ENCODE measurements at places on chromosomes 7 and 10. TPM values are rescaled to one million over a fixed set of nuclear protein-coding genes. Genes with fewer than 3 reads are reported as not detected.
A peak's percentile ranks its signal among the peaks of the same experiment; 100 is the strongest.

Gene RSBN1L
- total RNA-seq = 18.4 TPM

Gene C10orf143
- 1.6 TPM for total RNA-seq

Gene ZPBP
- total RNA-seq = not detected

Gene WEE2
- not detected for total RNA-seq

Gene CDNF
- total RNA-seq = 1.8 TPM

Gene GNGT1
- total RNA-seq = 0.06 TPM

Gene ZNF107
- 9.1 TPM for total RNA-seq

DNA sequence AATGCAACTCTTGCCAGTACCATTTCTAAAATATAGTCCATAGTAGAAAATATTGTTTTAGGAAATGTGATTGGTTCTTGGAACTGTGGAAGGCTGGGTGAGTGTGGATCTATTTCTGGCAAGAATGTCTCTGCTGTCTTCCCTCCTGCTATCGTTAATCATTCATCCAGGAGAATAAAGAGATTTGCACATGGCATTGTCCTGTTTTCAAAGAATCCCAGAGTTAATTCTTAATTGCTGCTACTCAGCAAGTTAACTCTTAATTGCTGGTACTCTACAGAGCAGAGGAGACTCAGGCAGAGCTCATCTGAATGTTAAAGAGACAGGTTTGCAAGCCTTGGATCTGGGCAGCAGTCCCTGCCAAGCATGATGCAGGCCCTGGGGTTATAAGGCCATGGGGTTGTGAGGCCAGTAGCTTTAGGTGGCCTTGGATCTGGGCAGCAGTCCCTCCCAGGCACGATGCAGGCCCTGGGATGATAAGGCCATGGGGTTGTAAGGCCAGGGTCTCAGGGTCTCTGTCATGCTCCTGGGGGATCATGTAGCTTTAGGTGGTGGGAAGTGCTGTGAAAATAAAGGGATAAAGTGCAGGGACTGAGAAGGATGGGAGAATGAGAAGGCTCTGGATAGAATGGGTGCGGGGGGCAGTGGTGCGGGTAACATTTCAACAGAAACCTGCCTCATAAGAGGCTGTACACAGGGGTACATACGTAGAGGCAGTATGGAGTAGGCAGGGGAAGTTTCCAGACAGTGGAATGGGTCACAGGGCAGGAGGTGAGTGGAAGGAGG, 162.3 kb downstream of the SVIL start:
- no peak for DNase-seq

DNA sequence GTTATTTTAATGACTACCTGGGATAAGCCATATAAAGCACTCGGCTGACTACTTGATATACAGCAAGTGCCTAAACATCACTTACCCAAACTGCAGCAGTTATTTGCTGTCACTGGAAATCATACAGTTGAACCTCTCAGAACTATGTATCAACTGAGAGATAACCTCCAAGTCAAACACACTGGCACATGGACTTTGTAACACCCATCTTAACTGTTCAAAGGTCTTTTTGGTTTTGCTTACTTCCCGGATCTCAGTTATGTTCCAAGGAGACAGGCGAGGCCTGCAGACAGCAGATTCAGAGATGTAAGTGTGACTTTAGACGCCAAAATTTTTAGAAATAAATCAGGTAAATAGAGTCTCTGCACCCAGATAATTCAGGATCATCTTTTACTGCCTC, 34.6 kb upstream of the DAGLB start:
- DNase-seq = no peak

GRCh38 chr7:110296321-110296720, 794.6 kb upstream of the LRRN3 start:
- DNase-seq = no peak

DNA sequence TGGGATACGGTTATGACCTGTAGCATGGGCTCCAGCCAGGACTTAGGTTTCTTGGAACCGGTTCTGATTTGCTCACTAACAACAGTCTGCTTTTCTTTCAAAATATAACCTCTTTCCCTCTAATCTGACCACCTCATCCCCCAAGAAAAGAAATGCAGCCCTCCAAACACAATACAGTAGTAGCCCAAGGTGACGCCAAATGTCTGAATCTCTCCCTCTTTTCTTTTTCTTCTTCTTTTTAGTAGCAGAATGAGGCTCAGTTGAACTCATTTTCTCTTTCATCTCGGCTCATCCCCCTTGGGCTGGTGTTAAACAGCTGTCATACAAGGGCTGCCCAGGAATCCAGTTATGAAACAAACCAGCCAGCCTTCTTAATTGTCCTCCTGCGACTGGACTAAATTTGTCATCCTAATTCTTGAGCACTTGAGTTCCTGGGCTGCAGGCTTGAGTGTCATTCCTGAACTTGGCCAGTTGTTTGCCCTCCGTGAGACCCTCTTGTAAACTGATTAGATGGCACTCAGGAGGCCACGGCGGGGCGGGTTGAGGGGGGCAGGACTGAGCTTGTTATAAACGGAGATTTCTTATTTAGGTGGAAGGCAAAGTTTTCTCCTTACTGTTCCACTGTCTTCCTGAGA, 94.8 kb downstream of the SORCS3 start:
- DNase-seq = no peak

GRCh38 chr7:33601101-33601500, 304.2 kb upstream of the BMPER start:
- DNase-seq = no peak

DNA sequence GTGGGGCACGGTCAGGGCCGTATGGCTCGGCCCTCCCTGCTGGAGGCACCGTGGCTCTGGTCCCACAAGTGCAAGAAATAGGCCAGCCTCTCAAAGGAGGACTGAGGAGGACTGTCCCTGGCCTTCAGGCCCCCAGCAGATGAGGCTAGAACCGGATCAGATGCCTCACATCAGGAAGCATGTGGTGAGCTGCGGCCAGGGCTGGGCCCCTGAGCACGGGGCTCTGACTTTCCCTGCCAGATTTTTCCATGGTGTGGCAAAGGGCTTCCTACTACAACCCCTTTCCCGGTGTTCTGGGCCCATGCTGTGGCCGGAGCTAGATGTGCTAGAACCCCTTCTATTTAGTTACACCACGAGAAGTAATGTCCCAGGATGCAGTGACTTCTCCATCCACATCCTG, 100.4 kb downstream of the TCERG1L start:
- DNase-seq = no peak

GRCh38 chr7:152527610-152528032, 91.8 kb upstream of the KMT2C start:
- no peak for DNase-seq

GRCh38 chr7:151361193-151361959, 19.8 kb downstream of the NUB1 start:
- DNase-seq = no peak

- no peak for DNase-seq
These were observed 51.4 kb upstream of the SLC35B4 start for GRCh38 chr7:134367956-134368749.

DNA sequence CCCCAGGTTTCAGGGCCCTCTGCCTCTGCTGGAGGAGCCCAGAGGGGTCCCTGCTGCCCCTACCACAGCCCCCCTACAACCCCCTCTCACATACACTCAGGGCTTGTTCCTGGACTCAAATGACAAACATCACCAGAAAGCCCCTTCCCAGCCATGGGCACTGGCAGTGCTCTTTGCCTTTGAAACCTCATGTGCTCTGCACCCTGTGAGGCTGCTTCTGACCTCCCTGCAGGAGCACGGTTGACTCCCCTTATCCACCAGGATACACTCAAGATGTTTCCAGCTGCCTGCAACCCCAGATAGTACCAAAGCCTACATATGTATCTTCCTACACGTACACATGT, 3.5 kb upstream of the ADIRF start:
- no peak for DNase-seq

DNA sequence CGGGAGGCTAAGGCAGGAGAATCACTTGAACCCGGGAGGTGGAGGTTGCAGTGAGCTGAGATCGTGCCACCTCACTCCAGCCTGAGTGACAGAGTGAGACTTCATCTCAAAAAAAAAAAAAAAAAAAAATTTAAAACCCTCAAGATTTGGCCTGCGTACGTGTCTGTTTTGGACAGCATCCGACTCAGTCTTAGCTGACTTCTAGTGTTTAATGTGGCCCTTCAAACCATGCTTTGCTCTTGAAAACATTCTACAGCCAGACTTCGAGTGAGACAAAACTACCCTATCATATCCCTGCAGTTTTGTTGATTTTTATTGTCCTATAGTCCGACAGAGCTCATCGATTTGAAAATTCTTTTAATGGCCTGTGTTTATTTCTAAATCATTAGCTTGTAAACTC, 227.1 kb upstream of the SH2B2 start:
- DNase-seq = no peak

- DNase-seq = peak; percentile 9
These were observed 509.7 kb upstream of the PODXL start for GRCh38 chr7:132065989-132066603.

- DNase-seq = no peak
These were observed 32.0 kb downstream of the CUL2 start for GRCh38 chr10:35058134-35058533.

DNA sequence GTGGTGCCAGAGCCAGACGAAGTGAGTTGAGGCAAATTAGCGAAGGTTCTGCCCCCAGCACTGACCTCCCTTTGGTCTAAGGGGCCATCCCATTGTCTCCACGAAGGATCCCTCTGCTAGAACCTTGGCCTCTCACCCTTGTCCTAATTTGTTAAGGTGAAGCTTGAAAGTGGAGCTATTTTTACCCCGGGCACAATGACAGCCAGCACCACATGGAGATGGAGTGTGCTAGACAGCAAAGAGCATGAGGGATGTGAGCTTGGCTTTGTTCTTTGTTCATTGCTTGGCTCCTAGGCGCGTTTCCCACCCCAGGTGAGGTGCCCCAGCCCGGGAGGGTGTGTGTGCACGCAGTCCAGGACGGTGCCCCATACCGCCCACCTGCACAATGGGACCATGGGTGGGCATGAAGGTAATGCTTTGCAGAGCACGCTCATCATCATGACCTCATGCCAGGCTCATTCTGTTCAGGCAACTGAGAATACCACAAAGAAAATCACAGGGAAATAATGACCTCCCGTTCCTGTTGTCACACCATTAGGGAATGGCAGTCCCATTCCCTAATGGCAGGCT, 361.0 kb upstream of the FZD8 start:
- no peak for DNase-seq

DNA sequence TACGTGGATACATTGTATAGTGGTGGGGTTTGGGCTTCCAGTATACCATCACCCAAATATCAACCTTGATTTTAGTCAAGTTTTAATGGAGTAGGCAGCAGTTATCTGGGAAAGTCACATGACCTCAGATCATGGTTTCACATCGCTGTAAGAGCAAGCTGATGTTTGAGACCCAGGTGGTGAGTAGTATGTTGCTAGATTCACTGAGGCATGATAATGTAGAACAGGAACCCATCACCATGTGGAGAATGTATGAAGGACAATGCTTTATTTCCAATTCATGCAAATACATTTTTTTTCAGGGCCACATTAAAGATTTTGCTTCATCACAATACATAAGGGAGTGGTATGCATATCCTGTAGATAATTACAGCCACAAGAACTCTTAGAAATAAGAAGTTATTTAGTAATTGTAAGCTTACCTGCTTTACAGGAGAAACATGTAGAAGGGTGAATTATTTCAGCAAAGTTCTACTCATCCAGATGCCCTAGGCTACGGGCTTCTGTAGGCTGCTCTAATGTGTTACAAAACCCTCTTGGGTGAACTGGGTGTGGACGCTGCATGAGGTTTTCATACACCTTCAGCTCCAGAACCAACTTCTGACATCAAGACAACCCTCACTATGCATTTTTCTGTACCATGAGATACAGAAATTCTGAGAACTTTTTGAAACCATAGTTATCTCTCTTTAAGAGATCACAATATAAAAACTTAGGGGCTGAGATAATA, 27.6 kb upstream of the LAMB4 start:
- no peak for DNase-seq

- no peak for DNase-seq
These were observed 96.3 kb upstream of the DDC start for GRCh38 chr7:50661345-50662040.

DNA sequence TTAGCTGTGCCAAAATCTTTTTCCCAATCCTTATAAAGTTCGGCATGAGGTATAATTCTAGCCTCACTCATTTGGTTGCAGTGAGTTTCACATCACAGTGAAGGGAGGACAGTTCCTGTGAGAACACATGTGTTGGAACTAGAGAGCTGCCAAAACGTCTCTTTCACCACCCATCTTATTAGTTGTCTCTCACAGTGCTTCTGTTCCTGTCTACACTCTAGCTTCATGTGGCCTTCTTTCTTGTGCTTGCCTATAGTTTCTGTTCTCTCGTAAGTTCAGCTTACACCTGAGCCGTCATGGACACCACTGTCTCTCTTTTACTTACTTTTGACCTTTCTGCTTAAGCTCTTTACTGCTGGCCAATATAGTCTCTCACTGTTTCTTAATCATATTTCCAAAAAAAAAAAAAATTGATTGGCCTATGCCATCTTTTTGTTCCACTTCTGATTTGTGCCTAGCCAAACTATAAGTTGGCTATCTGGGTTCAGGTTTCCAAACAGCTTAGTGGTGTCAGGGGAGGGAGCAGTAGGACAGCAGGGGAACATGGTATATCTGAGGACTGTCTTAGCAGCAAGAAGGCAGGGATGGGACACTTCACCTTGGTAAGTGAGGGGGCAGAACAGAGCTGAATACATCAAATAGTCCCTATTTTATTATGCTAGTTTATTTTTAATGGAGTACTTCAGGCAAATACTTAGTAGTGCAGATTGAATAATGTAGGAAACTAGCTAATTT, 38.0 kb downstream of the ZNRF2 start:
- no peak for DNase-seq

- DNase-seq = no peak
These were observed 45.1 kb downstream of the SPOCK2 start for GRCh38 chr10:72043016-72043834.

GRCh38 chr10:55629793-55630490, 731.1 kb downstream of the ZWINT start:
- DNase-seq = peak; percentile 75

DNA sequence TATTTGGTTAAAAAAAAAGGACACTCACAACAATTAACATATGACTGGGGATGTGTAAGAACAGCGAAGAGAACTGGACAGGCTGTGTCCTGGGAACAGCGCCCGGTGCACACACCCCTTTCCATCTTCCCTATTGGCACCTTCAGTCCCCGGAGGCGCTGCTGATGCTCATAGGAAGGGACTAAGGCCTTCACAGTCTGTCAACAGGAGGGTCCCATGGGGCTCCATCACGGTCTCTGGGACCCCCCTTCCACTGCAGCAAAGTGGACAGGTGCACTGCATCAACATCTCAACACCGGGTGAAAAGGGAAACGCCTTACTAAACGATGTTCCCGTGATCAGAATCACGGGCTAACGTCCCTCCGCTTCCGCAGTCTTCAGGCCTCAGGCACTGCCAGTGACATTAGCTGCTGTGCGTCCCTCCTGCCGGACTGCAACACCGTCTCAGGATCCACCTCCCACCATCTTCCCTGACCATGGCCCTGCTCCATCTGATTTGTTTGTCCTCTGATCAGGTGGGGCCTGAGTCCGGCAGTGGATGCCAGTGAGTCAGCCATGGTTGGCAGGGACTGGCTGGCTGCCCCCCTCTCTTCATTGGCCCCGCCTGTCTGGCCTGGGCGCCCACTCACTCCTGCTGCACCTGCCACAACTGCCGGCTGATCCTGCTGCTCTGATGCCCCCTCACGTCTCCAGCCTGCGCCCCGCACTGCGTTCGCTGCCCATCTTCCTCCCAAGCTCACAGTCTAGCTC, 614.7 kb downstream of the DNAJB6 start:
- no peak for DNase-seq
